ENCODE measurements at places on chromosomes 1 and 21.

GRCh38 chr1:245716561-245716960, 561.8 kb downstream of the KIF26B start:
- no peak for DNase-seq

- DNase-seq = no peak
These were observed 21.8 kb downstream of the FCRL3 start for GRCh38 chr1:157678721-157679120.

DNA sequence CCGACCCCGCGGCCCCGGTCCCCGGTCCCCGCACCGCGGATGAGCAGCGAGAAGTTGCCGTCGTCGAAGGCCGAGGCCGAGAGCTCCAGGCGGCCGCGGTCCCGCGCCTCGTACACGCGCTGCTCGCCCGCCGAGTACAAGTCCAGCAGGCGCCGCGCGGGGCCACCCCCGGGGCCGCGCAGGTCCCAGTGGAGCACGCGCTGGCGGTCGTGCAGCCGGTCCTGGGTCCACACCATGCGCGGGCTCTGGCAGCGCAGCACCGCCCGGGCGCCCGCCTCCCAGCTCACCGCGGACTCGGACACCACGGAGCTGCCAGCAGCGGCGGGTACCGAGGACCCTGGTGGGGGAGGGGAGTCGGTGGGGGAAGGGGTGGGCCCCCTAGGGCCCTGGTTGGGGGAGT, 2.9 kb downstream of the MXRA8 start:
- no peak for DNase-seq

- no peak for DNase-seq
These were observed 207.0 kb downstream of the TTLL7 start for GRCh38 chr1:83791821-83792437.

DNA sequence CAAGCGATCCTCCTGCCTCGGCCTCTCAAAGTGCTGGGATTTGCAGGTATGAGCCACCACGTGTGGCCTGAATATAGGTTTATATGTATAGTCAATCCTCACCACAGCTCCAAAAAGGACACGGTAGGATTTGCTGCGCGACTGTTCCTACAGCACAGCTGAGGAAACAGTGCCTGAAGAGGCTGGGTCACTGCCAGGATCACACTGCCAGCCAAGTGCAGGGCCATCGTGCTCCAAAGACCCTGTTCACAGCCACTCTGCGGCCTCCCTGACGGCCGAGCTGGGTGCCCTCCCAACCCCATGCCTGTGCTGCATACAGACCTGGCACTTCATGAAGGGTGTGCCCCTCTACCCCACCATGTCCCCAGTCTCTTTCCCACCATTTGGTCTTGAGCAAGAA, 71.4 kb downstream of the MRPL37 start:
- DNase-seq = no peak

DNA sequence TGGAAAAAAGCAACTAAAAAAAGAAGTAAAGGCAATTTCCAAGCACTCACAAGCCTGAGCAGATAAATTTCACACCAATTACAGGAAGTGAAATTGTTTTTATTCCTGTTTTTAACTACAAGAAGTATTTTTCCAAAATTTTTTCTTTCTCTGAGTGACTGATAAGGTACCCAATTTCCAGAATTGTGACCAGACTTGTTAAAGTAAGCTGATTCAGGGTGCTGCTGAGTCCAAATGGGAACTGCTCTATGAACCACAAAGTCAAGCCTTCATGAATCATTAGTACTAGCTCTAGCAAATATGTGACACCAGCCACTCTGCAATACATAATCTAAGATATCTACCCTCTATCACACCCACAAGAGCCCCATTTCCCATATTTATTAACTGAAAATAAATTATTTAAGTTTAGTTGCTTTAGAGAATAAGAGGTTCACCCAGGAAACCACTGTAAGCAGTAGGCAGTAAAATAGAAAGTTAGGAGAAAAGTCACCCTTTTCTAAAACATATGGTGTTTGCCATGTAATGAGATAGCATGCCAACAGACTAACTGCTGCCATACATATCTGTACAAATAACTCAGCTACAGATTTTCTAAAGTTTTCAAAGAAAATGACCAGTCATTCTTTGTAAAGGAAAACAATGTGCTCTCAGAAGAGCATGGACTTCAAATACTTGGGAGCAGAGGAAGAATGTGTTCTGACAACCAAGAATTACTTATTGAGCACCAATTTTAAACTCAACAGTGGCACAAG, 43.1 kb upstream of the TNFSF18 start:
- no peak for DNase-seq

Data from cortex of kidney (tissue), 1 donor.